Hematopoietic multipotent progenitor cell (in vitro differentiated cells): ENCODE measurements at places on chromosomes 4 and X.

DNA sequence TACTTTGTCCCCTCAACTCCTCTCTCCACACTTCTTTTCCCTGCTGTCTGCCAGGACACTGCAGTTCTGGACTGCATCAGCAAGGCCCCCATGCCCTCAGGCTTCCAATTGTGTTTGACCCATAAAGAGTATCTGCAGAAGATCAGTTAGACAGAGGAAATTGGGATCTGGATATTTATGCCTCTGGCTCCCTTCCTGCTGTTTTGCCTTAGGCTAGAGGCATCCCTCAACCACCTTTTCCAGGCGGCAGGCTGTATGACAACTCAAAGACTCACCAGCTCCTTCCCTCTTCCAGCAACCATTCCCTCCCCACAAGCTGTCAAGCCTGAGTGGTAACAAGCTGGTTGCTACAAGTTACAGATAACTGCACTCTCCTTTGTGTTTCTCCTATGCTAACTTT is 66.4 kb upstream of the NDP start:
- no peak for DNase-seq

DNA sequence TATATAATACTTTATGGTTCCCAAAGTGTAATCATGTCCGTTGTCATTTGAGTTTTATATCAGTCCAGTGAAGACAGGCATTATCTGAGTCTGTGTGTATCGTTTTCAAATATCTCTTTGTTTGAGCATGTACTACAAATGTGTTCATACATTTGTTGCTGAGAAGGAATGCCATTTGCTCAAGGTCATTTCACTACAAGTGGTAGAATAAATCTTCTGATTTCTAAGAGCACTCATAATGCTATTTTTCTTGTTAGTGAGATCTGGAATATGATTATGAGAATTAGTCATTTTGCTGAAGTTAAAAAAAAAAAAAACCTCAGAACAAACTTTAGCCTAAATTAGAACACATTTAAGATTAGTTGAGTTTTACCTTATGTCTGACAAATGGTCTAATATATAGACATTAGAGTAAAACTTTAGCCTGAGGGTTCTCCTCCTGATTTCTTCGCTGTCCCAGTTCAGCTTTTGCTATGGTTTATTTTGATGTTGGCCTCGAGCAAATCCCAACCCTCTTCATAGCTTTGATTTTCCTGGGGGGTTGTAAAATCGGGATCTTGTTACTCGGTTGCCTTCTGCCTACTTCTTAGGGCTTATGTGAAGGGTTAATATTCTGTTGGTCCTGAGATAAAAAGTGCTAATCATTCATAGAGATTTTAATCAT is 87.1 kb downstream of the TMEM131L start:
- no peak for DNase-seq

DNA sequence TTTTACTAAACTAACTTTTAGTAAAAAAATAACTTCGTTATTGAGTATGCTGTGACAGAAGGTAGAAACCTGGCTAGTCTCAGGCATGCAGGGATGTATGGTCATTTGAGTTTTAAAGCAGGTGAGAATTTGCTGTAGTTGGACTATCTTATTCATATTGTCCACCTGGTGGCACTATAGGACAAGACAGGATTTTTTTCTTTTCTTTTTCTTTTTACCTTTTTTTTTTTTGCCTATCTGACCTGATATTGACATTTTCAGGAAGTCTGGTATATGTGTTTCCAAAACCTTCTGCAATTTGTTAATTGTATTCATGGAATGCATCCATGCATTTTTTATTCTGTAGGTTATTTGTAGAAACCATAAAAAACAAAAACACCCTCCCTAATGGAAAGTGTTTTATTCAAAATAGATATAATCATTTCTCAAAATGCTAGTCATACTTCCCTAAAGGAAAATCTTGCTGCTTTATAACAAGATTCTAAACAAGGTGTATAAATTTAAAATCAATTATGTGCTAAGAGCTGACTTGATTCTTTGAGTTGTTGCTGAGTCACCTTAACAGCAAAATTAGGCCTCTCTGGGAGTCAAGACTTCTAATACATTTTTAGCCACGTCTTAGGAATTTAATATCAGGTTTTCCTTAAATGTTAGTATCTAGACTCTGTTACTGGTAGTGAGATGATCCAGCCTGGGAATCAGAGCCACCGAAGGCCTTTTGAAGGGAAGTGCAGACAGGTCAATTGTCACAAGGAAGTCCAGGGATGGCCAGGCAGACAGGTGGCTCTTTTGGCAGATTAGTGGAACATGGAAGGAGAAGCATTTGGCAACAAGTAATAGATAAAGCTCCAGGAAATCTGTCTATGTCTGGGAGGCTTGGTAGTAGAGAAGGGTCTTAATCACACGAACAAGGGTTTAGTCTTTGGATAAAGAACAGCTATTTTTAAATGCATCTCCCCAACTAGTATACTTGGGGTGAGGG is 201.3 kb upstream of the GNPDA2 start:
- peak; percentile 60 for DNase-seq

- DNase-seq = no peak
Observed at GRCh38 chr4:74547042-74547441, 102.1 kb downstream of the AREG start.
